ENCODE measurements at places on chromosomes 1 and 21. TPM values are rescaled to one million over a fixed set of nuclear protein-coding genes. Genes with fewer than 3 reads are reported as not detected.

GRCh38 chr1:18653916-18654315 lies 23.3 kb downstream of the PAX7 start:
- H3K27me3 ChIP-seq, result peaks cover 46% of the 10 kb centered on the region
- no peaks in the 10 kb centered on the region for H3K36me3 ChIP-seq
- DNase-seq, result no peak
- no peak overlapping the region for H3K27ac ChIP-seq
- no peaks in the 10 kb centered on the region for H3K4me1 ChIP-seq

DNA sequence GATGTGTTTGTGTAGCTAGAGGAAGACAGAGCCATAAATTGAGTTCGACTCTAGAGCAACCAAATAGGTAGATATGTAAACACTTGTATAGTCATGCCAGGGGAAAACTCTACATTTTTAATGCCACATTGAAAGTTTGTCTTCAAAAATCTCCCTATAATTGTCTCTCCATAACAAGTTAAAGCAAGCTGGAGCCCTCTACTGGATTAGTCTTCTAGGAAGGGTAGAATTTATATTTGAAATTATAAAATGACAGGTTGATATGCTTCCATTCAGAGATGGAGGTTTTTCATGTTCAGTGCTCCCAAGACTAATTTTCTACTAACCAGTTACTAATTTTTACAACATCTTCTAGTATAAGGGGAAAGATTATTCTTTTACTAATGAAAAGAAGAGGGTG lies 13.1 kb upstream of the COL24A1 start:
- H3K27ac ChIP-seq, result no peak overlapping the region
- no peaks in the 10 kb centered on the region for H3K27me3 ChIP-seq
- no peak overlapping the region for H3K4me3 ChIP-seq
- no peaks in the 10 kb centered on the region for H3K4me1 ChIP-seq
- DNase-seq, result no peak
- no peaks in the 10 kb centered on the region for H3K36me3 ChIP-seq

- H3K27me3 ChIP-seq, result peaks cover 4% of the 10 kb centered on the region
- no peak overlapping the region for H3K4me3 ChIP-seq
- H3K36me3 ChIP-seq, result no peaks in the 10 kb centered on the region
- DNase-seq, result no peak
- peak overlapping the region; percentile 88 for H3K27ac ChIP-seq
Observed at GRCh38 chr1:228968891-228969606, 233.8 kb downstream of the RHOU start.

The MAGI3 gene
- polyA plus RNA-seq, result 0.97 TPM

All from naive B cell (primary cell).